Stimulated activated CD8-positive, alpha-beta memory T cell treated with anti-CD3 and anti-CD28 coated beads, Interleukin-2, amount 100 ng/mL, for 1 hour (primary cell): ENCODE measurements at places on chromosomes 3 and 15.

- no peak for DNase-seq
These were observed 28.2 kb upstream of the USP3 start for GRCh38 chr15:63476229-63476632.

GRCh38 chr15:51260202-51260601 is 78.2 kb downstream of the CYP19A1 start:
- DNase-seq, result no peak

DNA sequence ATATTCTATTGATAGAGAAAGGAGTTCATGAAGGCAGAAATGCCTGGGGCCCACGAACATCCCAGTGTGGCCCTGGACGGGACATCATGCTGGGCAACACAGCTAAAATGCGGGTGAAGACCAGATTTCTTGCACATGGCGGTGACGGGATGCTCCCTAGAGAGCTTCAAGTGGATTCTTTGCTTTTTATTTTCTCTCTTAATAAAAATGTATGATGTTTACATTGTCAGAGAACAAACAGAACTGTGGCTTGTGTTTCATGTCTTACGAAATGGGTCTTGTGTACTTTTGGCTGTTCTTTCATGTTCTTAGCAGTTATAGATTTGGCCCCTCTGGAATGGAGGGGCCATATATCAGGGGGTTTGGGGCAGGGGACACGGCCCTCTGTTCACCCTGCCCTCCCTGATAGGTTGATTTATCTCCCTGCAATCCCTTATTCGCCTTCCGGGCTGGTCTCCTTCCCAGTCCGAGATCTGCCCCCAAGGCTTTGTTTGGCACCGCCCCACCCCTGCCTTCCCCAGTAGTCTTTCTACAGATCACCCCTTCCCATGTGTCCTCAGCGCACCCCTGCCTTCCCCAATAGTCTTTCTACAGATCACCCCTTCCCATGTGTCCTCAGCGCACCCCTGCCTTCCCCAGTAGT is 68.7 kb upstream of the CGNL1 start:
- DNase-seq, result no peak

DNA sequence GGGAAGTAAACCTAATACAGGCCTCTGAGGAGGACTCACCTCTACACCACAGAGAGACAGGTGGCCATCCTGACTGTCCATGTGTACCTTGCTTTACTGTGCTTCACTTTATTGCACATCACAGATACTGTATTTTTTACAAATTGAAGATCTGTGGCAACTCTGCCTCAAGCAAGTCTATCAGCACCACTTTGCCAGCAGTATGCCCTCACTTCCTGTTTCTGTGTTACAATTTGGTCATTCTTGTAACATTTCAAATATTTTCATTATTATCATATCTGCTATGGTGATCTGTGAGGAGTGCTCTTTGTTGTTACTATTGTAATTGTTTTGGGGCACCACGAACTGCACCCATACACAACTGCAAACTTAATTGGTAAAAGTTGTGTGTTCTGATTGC is 78.0 kb downstream of the BBX start:
- DNase-seq, result no peak

DNA sequence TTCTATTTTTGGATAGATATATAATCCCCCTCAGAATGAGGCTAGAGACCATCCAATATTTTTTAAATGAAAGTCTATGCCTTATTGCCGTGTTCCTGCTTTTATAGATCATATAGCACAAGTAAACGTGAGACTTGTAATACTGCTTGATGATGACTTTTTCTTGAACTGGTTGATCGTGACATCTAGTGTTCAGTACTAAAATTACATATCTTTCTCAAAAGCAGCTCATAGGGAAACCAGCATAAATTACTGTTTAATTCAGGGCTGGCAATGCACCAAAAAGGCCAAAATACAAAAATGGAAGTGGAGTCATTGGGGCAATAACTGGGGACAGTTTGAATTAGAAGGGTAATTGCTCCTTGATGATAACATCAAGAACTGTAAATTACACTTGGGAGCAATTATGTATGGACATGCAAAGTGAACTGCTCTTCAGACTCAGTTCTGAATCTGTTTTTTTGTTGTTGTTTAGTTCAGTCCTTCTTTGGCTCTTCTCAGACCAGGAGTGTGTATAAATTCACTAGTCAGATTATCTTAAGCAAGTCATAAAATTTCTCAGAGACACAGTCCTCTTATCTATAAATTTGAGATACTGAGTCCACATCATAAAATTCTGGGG is 325.3 kb downstream of the THSD4 start:
- no peak for DNase-seq

DNA sequence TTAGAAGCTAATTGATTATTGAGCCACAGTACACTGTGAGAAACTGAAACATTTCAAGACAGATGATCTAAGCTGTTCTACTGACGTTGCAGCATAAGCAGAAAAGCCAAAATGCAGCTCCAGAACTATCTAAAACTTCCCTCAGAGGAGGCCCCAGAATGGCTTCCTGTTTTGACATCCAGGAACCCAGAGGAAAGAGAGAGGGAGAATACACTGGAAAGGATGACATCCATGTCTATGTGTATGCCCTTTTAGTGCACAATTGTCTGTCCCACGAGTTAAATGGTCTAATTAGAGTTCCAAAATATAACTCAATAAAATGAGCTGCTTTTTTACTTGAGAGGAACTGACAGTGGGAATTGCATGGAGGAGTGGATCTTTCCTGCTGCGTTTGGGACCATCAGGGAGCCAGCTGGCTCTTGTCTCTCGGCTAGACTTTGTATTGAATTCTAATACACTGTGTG is 688.1 kb downstream of the ZNF385D start:
- no peak for DNase-seq

DNA sequence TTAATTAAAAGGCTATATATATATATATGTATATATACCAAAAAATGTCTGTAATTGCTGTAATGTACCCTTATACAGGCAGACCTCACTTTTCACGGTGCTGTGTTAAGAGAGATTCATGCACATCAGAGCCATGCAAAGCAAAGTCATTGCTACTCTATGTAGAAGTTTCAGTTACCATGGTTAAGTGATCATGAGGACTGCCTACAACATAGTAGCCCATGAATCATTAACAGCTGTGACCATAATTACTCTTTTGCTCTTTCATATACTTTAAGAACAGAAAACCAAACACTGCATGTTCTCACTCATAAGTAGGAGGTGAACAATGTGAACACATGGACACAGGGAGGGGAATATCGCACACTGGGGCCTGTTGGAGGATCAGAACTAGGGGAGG is 225.3 kb upstream of the EPHA3 start:
- no peak for DNase-seq

GRCh38 chr3:175233957-175234940 is 375.1 kb downstream of the NAALADL2 start:
- DNase-seq, result no peak

- DNase-seq, result no peak
These were observed 129.3 kb downstream of the TMEM108 start for GRCh38 chr3:133167340-133168024.

DNA sequence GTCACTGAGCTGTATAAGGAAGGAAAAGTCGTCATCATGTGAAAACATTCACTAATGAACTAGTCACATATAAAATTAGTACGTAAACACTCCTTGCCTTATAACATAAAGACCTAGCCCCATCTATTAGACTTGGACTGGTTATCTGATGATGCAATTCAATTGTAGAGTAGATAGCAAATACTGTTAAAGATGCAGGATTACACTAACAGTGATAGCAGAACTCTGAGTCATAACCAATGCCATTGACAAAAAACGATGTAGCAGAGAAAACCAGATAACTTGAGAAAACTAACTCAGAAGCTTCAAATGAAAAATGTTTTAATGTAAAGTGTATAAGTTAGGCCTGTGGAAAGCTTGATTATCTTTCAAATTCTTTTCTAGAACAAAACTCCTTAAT is 132.2 kb downstream of the WDR72 start:
- no peak for DNase-seq
